NCI-H82 (cell line): ENCODE measurements at places on chromosomes 3 and 15.

DNA sequence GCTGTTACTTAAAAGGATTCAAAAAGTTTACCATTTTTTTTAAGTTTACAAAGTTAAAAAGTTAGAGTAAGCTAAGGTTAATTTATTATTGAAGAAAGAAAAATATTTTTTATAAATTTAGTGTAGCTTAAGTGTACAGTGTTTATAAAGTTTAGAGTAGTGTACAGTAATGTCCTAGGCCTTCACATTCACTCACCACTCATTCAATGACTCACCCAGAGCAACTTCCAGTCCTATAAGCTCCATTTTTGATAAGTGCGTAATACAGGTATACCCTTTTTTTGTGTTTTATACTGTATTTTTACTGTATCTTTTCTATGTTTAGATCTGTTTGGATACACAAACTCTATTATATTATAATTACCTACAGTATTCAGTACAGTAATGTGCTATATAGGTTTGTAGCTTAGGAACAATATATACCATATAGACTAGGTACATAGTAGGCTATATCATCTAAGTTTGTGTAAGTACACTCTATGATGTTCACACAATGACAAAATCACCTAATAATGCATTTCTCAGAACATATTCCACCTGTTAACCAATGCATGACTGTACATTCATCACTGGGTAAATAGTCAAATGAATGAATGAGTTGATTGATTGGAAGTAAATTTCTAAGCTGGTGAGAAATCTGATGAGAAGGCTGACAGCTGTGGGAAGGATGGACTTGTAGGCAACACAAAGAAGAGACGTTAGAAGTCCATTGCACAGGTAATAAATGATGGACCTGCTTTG, 95.2 kb upstream of the CDIN1 start:
- DNase-seq = no peak

- peak; percentile 67 for DNase-seq
Measured at GRCh38 chr15:36858423-36858822, 241.9 kb downstream of the MEIS2 start.

DNA sequence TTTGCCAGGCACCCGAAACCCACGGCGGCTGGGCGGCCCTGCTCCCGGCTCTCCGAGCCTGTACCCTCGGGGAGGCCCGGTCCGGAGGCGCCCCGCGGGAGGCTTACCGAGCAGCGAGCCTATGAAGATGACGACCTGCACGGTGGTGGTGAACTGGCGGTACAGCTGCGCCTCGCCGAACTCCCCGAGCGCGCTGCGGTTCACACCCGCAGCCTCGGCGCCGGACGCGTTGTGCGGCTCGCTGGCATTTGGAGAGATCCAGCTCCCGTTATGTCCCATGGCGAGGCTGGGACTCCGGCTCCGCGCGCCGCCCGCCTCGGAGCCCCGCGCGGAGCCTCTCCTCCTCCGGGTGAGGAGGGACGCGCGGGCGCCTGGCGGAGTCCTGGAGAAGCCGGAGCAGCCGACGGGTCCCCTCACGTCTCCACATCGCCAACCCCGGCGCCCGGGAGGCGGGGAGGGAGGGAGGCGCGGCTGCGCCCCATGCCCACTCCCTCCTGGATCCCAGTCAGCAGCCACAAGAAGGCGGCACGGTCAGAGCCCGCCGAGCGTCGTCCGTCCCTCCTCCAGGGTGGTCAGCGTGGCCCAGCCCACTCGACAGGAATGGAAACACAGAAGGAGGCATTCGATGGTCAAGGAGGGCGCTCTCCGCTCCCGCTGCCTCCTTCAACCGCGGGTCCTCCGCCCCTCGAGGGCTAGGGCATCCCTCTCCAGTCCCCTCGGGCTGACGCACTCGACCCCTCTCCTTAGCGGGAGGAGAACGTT, at the start of gene GPR176:
GPR176 (minus strand) TSS at position 519 of the 762 bp plus-strand sequence; CDS start at position 279, 240 bp downstream.
- peak; percentile 69 for DNase-seq

- DNase-seq = no peak
Measured at GRCh38 chr15:47829667-47830066, 112.4 kb downstream of the SEMA6D start.

- DNase-seq = no peak
Measured at GRCh38 chr3:185646382-185647133, 60.5 kb downstream of the SENP2 start.

- no peak for DNase-seq
Measured at GRCh38 chr3:43997316-43997715, 244.4 kb upstream of the TOPAZ1 start.

GRCh38 chr15:70036585-70037291, 61.0 kb downstream of the TLE3 start:
- DNase-seq = peak; percentile 88

GRCh38 chr3:134229038-134229437, 21.6 kb downstream of the RYK start:
- DNase-seq = no peak

- no peak for DNase-seq
Measured at GRCh38 chr15:90149609-90150340, 47.5 kb upstream of the IDH2 start.

GRCh38 chr3:100516838-100517237, 24.4 kb downstream of the TMEM45A start:
- DNase-seq = no peak

- DNase-seq = no peak
Measured at GRCh38 chr3:37787153-37787867, 74.4 kb upstream of the CTDSPL start.

- peak; percentile 88 for DNase-seq
Measured at GRCh38 chr3:8650583-8651416, 6.2 kb upstream of the SSUH2 start.
